Right renal cortex interstitium (tissue), 3 donors: ENCODE measurements at places on chromosomes 1 and 21.

DNA sequence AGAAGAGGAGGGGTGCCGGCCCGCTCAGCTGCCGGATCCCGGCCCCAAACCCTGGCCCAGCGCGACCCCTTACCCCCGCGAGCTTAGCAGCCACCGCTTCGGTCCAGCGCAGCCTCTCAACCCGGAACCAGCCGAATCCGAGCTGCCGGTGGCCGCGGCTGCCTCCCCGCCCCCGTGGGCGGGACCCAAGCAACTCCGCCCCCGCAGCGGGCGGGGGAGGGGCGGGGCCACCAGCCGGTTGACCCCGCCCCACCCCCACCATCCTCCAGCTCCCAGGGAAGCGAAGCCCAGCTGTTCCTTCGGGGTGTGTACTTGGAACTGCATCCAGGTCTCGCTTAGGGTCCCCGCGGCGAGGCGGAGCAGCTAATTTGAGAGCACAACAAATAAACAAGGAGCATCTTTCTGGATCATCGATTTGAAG, at the start of gene TRIM62:
TSS of gene TRIM62 (minus strand) at position 123 of the 421 bp plus-strand sequence. CDS start 611 bp downstream, outside the sequence.
- DNase-seq, result peak; percentile 80

GRCh38 chr1:200153277-200154055, 126.0 kb downstream of the NR5A2 start:
- DNase-seq, result no peak

- DNase-seq, result no peak
Measured at GRCh38 chr1:159798893-159799292, 3.3 kb upstream of the FCRL6 start.

DNA sequence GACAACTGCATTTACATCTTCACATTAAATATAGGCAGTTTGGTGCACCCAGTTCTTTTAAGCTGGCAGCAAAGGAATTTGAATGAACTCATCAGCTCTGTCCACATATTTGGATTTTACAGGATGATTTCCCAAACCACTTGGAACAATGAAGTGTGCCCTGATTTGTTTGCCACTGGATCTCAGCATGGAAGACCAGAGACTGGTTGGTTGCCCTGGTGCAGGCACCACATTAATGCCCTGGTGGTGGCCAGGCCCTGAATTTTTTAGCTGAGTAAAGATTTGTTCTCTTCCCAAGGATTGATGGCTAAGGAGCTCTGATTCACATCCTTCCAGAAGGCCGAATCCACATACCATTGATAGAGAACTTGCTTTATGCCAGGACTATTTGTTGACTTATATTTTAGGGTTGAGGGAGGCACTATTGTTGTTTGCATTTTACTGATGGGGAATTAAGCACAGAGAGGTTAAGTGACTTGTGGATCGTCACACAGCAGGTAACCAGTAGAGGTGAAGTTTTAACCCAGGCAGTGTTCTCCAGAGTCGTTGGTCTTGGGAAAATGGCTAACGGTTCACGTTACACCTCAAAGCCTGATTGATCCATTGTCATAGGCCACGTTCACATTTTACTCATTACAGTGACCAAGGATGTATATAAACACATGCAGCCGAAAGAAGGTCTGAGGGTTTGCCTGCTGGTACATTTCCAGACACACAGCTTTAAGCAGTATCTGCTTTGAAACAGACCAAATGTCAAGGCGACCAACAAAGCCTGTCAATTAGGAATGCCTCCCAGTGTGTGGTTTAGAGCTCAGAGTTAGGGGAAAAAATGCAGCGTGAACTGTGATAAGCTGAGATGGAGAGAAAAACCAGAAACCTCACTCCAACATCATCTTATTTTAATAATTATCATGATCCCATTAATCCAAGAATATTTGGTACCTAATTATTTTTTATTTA, 50.7 kb downstream of the KAZN start:
- DNase-seq, result no peak

DNA sequence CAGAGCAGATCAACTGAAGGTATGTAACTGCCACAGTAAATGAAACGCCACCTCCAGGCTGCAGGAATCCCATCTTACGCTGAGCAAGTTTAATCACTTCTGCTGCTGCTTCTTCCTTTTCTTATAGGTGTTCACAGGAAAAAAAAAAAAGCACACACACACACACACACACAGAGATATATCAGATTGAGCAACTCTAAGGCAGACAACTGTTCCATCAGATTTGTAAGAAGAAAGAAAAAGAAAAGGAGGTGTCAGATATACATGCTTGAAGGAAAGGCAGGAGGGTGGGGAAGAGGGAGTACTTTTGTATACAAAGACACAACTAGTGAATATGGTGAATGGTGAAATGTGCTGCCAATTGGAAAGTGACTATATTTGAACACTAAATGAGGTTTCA, 28.6 kb downstream of the DSTYK start:
- no peak for DNase-seq

DNA sequence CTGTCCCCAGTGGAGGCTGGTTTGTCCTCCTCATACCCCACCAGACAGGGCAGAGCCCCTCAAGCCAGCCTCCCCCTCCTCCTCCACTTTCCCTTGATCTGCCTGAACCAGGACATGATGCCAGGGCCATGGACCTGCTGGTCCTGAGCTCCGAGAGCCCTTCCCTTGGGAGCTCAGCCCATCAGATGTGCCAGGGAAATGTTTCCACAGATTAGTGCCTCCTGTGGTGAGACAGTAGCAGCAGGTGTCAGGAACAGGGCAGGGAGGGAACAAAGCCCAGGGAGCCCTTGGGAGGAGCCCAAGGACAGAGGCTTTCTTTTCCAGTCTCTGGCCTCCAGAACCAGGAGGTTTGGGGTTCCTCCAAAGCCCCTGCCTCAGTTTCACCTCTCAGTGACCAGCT, 14.6 kb upstream of the SLC41A1 start:
- no peak for DNase-seq

- no peak for DNase-seq
Measured at GRCh38 chr1:210722410-210723081, 393.8 kb downstream of the HHAT start.

GRCh38 chr1:78591971-78592370, 28.3 kb upstream of the IFI44L start:
- DNase-seq, result no peak
